Naive thymus-derived CD8-positive, alpha-beta T cell (primary cell): ENCODE measurements at places on chromosomes 11 and 22.
A peak's percentile ranks its signal among the peaks of the same experiment; 100 is the strongest.

DNA sequence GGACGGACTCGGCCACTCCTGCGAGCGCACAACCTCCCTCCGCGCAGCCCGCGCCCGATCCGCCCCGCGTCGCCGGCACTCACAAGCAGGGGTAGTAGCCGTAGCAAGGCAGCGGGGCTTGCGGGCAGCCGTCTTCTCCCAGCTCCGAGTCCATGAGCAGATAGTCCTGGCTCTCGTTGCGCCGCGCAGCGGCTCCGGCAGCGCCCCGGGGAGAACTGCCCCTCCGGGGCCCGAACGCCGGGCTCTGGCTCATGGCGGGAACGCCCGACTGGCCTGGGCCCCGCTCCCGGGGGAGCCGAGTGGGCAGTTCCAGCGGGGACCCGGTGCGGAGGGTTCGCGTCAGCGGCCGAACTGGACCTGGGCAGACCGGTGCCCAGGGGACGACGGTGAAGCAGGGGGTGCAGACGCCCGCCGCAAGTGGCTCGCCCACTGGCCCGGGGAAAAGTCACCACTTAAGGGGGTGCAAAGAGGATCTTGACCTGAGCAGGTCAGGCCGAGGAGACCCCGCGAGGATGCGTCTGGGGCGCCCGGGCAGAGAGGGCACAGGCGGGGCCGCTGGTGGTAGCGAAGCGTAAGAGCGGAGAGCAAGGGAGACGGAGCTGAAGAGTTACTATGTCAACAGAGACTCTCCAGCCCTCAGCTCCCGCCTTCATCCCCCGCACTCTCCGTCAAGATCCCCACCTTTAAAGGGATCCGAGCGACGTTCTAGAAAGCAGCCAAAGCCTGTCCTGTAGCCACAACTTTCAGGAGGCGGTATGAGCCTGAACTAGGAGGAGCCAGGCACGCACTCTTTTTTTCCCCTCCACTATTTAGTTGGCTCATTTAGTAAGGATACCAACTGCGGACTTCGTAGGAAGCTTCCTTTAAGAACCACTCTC lies at the start of gene TRPC6:
Gene TRPC6 (minus strand): TSS at position 757 of the 878 bp plus-strand sequence. CDS start 504 bp downstream, at position 253.
- no peak for DNase-seq

DNA sequence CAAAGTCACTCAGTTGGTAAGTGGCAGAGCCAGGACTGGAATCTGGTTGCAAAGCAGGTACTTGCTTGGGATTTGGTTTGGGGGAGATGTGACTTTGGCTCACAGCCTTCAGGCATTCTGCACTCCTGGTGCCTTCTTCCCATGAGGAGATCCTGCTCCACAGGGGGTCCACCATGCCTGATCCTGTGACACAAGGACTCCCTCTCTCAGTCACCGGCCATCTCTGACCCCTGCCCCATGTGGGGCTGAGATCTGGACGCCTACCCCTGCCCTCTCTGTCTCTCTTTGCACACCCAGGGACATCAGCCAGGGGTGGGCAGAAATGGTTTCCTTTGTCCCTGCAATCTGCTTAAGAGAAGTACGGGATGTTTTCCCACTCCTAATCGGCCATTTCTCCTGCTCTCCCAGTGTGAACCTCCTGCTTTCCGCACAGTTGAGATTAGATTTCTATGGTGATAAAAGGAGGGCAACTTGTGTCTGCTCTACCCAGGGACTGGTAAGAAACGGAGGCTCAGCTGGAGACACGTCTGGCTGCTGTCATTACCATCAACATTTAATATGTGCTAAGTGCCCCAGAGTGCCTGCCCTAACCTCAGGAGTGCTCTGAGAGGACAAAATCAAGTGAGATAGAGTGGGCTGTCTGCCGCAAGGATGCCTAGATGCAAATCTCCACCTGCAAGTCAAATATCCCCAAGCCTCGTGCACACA lies 11.1 kb upstream of the FXYD6 start:
- no peak for DNase-seq

GRCh38 chr22:29211066-29211465 lies 5.4 kb downstream of the EMID1 start:
- DNase-seq, result no peak

DNA sequence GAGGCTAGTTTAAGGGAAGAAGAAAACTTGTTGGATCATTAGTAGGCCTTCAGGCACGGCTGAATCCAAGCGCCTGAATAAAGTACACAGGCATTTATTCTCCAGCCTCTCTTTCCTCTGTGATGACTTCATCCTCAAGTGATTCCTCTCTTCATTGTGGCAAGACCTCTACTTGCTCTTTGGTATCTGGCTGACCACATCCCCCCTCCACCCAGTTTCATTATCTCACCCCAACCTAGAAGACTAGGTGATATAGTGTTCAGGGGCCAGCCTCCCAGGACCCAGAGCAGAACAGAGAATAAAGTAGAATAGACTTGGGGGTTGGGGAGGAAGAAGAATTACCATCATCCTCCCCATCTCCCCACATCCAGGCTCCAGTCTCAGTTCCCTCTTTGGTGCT lies 189.3 kb downstream of the MIAT start:
- DNase-seq, result no peak

DNA sequence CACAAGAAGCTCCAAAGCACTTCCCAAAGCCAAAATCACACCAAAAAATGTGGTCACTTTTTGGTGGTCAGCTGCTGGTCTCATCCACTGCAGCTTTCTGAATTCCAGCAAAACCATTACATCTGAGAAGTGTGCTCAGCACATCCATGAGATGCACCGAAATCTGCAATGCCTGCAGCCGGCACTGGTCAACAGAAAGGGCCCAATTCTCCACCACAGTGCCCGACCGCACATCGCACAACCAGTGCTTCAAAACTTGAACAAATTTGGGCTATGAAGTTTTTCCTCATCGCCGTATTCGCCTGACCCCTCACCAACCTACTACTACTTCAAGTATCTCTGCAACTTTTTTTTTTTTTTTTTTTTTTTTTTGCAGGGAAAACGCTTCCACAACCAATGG lies 89.9 kb upstream of the LUZP2 start:
- no peak for DNase-seq

DNA sequence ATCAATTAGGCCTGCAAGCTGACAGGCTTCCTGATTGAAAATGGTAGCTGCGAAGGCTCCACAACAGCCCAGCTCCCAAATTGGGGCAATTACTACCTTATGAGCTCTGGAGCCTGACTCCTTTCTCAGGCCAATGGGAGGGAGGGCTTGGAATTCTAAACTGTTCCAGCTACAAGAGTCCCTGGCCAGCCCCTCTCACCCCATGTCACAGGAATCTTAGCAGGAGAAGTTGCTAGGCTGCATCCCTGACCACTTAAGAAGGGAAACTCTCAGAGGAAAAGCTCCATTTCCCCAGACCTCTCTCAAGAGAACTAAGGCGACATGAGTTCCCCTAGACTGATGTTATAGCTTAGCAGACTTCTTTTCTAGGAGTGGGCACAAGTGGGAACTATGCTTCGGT lies 4.9 kb downstream of the LRP4 start:
- no peak for DNase-seq

- no peak for DNase-seq
Observed at GRCh38 chr22:42908374-42908746, 51.3 kb upstream of the ARFGAP3 start.

- DNase-seq, result no peak
Observed at GRCh38 chr11:99535819-99536218, 515.1 kb downstream of the CNTN5 start.

GRCh38 chr11:34234086-34234740 lies 123.6 kb downstream of the ABTB2 start:
- DNase-seq, result peak; percentile 71

GRCh38 chr11:134047586-134047999 lies 21.3 kb upstream of the JAM3 start:
- DNase-seq, result no peak

GRCh38 chr11:2990617-2991451 lies 1.3 kb downstream of the NAP1L4 start:
- DNase-seq, result no peak

GRCh38 chr11:48025293-48025983 lies 45.1 kb downstream of the PTPRJ start:
- DNase-seq, result no peak

DNA sequence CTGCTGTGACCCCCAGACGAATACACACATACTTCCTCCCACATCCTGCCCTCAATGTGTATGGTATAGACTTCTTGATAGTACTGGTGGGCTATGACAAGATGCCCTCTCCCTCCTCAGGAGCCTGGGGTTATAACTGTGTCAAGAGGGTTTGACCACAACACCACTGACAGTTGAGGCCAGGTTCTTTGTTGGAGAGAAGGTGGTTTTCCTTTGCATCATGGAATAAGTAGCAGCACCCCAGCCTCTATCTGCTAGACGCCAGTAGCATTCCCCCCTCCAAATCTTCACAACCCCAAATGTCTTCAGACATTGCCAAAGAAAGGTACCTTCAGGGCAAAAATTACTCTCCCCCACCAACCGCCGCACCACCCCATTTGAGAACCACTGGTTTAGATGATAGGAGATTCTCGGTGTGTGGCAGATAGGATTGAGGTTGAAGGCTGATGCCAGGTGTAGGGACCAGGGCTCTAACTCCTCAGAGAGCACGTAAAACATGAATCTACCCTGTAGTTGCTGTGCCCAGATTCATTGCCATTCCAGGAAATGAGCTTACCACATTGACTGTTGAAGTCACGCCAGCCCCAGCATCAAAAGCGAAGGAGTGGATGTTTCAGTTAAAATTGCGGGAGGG lies 5.5 kb upstream of the MYO18B start:
- peak; percentile 64 for DNase-seq

DNA sequence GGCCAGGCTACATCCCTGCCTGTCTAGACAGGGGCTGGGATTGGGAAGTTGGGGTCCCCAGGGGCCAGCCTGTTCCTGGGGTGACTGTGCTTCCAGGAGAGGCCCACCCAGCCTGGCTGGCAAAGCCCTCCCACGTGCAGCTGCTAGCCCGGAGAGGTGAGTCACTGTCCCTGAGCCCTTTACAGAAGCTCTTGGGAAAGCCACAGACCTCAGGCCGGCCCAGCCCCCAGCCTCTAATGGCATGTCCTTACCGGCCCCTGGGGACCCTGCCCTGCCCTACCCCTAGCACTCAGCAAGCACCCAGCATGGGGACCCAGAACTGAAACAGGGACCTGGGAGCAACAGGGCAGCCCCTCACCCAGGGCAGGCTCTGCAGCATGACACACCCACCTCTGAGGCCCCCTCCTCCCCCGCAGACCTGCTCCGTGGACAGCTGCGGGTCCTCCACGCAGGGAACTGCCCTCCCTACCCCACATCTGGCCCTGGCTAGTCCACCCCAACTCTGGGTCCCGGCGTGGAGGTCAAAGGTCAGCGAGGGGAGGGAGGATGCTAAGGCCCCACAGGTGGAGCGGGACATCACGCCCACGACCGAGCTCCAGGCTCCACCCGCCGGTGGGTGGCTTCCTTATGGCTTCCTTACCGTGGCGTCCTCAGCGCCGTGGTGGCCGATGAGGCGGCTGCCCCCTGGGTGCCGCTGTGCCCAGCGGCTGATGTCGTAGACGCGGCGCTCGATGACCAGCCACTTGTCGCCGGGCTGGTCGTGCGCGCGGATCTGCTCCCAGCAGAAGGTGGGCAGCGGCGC lies 615 bp downstream of the FADS3 start:
- DNase-seq, result no peak

DNA sequence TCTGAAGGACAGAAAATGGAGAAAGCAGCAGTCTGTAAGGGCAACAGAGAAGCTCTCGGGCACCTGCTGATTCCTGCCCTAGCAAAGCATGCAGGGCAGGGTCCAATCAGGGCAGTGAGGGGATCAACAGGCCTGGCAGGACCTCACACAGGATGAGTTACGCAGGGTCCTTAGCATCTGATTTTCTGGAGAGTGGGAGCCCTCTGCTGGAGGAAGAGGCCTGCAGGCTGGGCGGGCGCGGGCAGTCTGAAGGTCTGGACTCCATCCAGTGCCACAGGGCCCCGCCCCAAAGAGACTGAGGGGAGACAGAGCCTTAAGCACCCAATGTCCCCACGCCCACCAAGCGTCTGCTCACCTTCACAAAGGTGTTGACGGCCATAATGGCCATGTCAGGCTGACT lies 28.9 kb downstream of the AP1B1 start:
- DNase-seq, result no peak

DNA sequence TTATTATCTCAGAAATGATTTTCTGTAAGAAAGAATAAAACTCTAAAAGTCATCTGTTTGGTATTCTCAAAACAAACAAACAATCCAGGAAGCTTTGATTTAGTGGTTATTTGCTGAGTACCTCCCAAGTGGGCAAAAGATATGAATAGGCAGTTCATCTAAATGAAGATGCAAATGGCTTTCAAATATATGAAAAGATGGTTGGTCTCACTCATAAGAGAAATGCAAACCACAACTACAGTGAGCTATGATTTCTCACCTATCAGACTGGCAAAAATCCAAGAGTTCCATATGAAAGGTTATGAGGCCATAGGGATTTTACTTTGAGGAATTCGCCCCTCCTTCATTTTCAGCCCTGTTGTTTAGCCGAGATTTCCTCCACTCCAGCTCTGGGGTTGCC lies 11.3 kb upstream of the P2RY2 start:
- DNase-seq, result no peak

DNA sequence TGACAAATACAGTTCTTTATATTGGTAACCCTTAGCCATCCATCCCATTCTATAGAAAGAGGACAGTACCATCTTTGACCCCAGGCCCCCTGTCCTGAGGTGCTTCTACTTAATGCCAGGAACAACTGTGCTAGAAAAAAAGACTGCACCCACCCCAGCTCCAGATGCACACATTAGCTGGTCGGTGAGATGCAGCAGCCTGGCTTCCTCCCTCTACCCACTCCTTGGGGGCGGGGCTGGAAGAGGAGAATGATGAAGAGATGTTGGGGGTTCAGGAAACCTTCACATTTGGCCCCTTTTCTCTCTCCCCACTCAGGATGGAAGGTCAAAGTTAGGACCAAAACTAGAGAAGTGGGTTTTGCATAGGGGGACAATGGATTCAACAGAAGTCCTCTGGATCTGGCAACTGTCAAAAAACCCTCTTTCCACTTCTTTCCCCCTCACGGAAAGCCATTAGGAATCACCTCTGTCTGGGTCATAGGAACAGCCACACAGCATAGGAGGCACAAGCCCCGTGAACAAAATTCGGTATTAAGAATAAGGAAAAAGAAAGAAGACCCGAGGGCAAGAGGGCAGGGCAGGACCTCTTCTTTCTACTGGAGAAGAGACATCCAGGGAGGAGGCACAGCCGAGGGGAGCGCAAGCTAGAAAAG lies 755 bp downstream of the NRIP3 start:
- no peak for DNase-seq

DNA sequence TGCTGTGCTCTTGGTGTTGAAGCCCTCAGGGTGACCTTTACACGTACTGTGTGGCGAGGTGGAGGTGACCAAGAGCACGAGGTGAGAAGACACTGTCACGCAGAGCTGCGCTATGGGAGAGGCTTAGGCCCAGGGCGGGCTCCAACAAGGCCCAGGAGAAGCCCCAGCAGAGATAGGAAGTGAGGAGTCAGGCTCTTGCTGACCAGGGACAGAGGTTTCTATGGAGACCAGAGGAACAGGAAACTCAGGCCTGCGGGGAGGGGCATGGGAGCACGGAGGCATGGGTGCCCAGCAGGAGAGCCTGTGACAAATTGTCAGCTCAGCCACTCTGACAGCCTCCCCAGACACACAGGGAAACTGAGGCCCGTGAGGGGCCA lies 15.8 kb downstream of the DGKZ start:
- no peak for DNase-seq
